ENCODE measurements at places on chromosomes 4 and X. TPM values are rescaled to one million over a fixed set of nuclear protein-coding genes. Genes with fewer than 3 reads are reported as not detected.

GRCh38 chrX:22758807-22759481 is 240.8 kb upstream of the DDX53 start:
- H3K27me3 ChIP-seq, result no peaks in the 10 kb centered on the region
- no peak for DNase-seq
- no peak overlapping the region for H3K4me3 ChIP-seq

GRCh38 chr4:25827897-25828296 is 34.9 kb downstream of the SEL1L3 start:
- no peaks in the 10 kb centered on the region for H3K36me3 ChIP-seq
- no peaks in the 10 kb centered on the region for H3K4me1 ChIP-seq
- no peak overlapping the region for H3K4me3 ChIP-seq
- DNase-seq, result no peak

DNA sequence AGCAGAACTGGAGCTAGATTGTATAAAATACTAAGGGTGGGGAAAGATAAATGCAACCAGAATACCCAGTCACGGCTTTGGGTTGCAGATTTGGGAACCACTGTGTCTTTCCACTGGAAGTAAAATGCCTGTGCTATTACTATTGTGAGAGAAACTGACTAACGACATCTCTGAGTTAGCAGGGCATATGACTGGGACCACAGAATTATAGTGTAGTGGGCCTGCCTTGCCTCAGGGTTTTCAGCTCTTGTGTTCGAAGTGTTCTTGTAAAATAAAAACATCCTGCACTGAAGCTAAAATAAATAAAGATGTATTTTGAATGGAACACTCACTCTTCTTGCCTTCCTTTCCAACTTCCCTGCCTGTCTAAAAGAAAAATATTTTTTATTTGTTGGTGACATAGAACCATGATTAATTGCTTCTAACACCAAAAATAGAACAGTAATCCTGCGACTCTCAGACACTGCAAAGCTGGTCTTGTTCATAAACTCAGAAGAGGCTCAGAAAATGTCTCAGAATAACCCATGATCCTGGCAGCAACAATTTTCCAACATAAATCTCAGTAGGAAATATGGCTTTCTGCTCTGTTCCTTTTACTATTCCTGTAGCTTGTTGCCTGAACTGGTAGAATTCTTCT is 104.2 kb downstream of the FAM47B start:
- no peaks in the 10 kb centered on the region for H3K27me3 ChIP-seq
- DNase-seq, result no peak
- H3K4me3 ChIP-seq, result no peak overlapping the region
- H3K36me3 ChIP-seq, result no peaks in the 10 kb centered on the region

DNA sequence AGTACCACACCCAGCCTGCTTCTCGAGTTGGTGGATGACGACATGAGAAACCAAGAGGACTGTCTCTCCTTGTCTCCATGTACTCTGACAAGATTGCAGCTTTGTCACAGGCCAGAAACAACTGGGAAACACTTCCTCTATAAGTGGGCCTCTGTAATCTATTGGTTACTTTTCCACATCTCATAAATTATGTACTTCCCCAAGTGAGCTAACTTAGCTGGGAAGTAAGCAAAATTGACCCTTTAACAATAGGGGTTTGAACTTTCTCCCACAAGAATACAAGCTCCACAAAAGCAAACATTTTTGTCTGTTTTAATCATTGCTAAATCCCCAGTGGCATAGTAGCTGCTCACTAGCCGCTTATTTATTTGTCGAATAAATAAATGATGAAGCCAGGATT is 14.1 kb upstream of the USO1 start:
- no peaks in the 10 kb centered on the region for H3K36me3 ChIP-seq
- no peak overlapping the region for H3K4me3 ChIP-seq
- H3K27me3 ChIP-seq, result no peaks in the 10 kb centered on the region
- no peaks in the 10 kb centered on the region for H3K4me1 ChIP-seq

SATL1 gene
- not detected for total RNA-seq

CXCL8 gene
- 31.2 TPM for total RNA-seq

DNA sequence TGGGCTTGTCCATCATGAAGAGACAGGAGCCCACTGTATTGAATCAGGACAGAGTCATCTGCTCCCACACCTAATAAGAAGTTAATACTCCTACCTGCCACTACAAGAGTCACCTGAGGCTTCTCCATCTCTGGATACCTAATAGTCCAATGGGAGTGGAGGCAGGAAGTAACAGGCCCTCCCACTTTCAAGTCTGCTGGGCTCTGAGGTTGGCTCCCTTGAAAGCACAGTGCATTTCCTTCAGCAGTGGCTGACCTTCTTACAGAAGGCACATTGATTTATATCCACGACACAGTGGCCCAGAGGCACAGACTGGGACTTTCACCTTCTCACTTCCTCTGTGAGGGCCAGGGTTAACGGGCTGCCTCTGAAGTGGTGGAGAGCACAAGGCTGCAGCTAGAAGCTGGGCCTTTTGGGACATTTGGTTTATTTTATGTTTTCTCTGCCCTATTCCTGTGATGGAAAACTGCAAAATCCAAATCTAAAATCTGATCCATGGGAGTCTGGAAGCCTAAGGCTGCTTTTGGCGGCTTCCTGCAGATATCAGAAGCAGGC is 38.1 kb downstream of the FRG2 start:
- no peak for DNase-seq
- H3K36me3 ChIP-seq, result no peaks in the 10 kb centered on the region
- no peak overlapping the region for H3K4me3 ChIP-seq
- no peaks in the 10 kb centered on the region for H3K4me1 ChIP-seq
- no peaks in the 10 kb centered on the region for H3K27me3 ChIP-seq
- H3K27ac ChIP-seq, result no peak overlapping the region

GAGE12J gene
- total RNA-seq, result not detected

DNA sequence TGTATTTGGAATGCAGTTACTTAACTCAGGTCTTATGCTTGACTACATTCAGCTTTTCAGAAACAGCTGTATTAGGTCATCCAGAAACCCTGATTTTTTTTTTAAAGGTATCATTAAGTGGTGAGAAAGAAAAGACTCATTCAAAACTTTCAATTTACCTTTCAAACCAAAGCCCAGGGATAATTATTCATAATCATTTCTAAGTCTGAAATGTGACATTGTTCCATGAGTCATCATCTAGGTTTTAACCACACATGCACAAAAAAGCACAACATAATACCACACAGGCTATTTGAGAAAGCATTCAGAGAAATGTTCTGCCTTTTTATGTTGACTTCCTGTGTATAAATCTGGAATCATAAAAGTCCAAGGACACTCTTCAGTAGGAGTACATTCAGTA is 288.2 kb downstream of the IL1RAPL2 start:
- H3K27me3 ChIP-seq, result no peaks in the 10 kb centered on the region
- H3K27ac ChIP-seq, result no peak overlapping the region
- H3K4me3 ChIP-seq, result no peak overlapping the region
- no peak for DNase-seq
- H3K4me1 ChIP-seq, result peaks cover 4% of the 10 kb centered on the region
- no peaks in the 10 kb centered on the region for H3K36me3 ChIP-seq

TLR10 gene
- not detected for total RNA-seq

GRCh38 chr4:67700116-67700737 is 728 bp downstream of the UBA6 start:
- no peaks in the 10 kb centered on the region for H3K36me3 ChIP-seq
- peak overlapping the region; percentile 75 for H3K27ac ChIP-seq
- H3K4me3 ChIP-seq, result peak overlapping the region; percentile 88
- DNase-seq, result no peak
- no peaks in the 10 kb centered on the region for H3K27me3 ChIP-seq

GRCh38 chr4:11881947-11882346 is 453.3 kb upstream of the HS3ST1 start:
- no peaks in the 10 kb centered on the region for H3K4me1 ChIP-seq

GRCh38 chrX:2145692-2146367 is 354.9 kb downstream of the DHRSX start:
- no peaks in the 10 kb centered on the region for H3K4me1 ChIP-seq
- H3K4me3 ChIP-seq, result no peak overlapping the region
- H3K27me3 ChIP-seq, result no peaks in the 10 kb centered on the region
- DNase-seq, result no peak

MAGEB2 gene
- not detected for total RNA-seq

- DNase-seq, result no peak
- no peaks in the 10 kb centered on the region for H3K4me1 ChIP-seq
- H3K4me3 ChIP-seq, result no peak overlapping the region
- no peaks in the 10 kb centered on the region for H3K36me3 ChIP-seq
Measured at GRCh38 chr4:38152721-38153386, 192.7 kb downstream of the PTTG2 start.
